ENCODE measurements at places on chromosomes 13 and 19.

DNA sequence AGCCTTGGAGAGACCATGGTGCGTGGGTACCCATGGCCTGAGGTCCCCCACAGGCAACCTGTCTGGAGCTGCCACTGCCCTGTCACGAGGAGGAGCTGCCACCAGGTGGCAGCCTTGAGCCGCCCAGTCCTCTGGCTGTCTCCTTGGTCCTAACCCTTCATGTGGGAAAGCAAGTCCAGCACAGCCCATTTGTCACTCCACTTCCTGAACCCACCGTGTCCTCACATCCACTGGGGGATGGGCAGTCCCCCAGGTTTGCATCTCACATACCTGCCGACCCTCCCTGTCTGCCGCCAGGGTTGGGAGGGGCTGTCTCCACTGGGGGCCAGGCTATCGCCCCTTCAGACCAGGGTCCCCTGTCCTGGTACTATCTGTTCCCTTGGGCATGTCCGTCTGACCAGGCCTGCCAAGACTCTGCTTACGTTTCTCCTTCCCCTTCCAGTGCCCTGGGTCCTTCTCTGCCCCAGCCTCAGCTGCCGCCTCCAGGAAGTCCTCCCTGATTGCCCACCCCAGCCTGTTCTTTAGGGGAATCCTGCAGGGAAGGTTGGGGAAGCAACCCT is 4.5 kb downstream of the FAM174C start:
- peak; percentile 65 for DNase-seq

DNA sequence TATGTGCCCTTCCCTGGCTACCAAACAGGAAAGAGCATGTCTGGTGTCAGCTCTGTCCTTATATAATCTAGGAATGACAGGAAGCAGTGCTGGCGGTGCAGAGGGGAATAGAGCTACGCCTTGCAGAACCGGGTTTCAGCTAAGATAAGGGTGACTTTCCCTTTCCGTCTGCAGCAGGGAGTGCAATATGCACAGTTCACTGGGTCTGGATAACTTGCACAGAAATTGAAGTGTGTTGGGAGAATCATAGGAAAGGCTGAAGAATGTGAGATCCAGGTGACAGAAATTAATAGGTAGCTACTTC is 90.0 kb upstream of the TSHZ3 start:
- no peak for DNase-seq

DNA sequence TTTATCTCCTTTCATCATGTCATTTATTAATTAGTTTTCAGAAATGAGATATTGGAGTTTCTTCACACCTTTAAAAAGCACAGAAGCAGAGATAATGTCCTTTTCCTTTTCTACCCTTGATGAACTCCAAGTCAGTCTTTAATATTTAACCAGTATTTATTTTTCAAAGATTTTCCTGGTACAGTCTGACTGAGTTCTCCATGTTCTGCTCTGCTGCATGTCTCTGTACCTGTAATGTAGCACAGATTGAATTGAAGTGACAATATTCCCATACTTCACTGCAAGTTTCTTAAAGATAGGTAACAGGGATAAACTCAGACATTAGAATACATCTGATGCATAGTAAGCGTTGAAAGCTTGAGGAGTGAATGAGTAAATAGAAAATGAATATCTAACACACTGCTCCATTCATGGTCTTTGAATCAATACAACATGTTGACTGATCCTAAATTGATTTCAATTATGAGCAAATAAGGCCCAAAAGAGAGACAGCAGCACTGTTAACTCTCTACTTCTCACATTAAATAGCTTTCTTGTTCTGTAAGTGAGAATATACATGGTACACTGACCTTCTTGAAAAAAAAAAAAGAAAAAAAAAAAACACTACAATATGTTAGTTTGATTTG is 1323.6 kb upstream of the PRR20A start:
- DNase-seq: no peak

DNA sequence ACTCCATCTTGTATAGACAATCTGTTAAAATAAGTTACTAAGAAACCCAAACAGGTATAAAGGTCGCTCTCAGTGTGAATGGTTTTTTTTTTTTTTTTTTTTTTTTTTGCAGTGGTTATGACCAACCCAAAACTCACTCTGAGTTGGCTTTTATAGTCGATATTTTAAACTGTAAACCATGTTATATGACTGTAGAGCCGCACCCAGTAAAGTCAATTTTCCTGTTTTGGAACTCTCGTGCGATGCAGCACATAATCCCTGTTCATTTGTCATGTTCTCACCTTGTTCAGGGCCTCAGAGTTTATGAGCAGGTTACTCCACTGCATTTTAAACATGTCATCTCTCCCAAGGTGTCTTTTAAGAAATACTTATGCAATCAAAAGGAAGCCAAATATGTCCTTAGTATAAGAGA is 112.5 kb downstream of the KLF5 start:
- no peak for DNase-seq

- no peak for DNase-seq
These were observed 550 bp upstream of the DLL3 start for GRCh38 chr19:39497996-39498797.

DNA sequence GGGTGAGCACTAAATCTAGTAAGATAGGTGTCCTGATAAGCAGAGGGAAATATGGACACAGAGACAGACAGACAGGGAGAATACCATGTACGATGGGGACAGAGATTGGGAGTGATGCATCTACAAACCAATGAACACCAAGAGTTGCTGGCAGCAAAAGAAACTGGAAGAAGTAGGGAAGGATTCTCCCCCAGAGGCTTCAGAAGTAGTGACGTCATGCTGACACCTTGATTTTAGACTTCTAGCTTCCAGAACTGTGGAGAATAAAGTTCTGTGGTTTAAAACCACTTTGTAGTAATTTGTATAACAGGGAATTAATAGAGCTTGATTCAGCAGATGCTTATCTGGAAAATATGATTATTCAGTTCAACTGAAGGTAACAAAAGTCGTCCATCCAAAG is 66.1 kb downstream of the SLC10A2 start:
- DNase-seq: no peak

DNA sequence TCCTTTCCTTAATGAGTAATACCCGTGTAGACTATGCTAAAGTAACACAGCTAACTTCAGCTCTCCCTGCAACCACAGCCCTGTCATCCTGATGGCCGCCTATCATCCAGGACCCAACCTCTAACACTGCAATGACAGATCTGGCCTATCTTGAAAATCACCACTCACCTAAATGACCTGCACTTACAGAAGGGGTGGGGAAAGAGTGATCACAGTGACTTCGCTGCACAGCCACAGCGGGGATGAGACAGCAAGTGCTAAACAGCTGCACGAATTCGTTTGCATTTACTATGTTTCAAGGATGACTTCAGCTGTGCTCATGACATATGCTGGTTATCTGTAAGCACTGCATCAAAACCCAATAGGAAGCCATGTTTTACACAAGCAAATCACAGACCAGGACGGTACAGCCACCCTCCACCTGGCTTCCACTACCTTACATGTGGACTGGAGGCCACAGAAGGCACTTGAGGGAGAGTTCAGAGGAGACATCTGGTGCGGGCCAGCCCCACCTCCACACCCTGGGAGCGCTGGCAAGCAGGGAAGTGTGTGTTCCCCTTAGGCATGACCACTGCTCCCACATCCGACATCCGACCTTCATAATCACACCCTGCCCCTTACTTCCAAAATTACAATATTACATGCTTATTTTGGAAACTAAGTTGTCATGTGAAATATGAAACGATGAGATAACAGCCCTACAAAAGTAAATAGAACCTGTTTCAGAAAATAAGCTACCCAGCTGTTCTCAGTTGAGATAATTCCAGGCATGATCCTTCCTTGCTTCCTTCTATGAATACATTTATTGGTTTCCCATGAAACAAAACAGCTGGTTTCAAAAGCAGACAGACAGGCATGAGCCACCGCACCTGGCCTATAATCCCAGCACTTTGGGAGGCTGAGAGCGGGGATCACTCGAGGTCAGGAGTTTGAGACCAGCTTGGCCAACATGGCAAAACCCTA is 95.7 kb downstream of the STK24 start:
- DNase-seq: no peak

DNA sequence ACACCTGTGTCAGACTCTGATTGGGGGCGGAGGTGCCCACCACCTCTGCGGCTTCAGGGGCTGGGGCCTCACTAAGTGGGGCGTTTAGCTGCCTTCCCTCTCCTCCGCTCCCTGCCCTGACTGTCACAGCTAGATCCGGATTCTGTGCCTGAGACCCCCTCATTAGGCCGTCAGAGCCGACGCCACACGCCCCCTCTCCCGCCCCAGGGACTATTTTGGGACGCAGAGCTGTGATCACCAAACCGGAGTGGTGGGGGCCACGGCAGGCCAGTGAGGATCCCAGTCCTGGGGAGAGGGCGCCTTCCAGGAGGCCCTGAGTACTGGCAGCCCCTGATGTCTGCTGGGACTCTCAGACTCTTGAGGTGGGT is 762 bp downstream of the KANK3 start:
- DNase-seq: no peak

DNA sequence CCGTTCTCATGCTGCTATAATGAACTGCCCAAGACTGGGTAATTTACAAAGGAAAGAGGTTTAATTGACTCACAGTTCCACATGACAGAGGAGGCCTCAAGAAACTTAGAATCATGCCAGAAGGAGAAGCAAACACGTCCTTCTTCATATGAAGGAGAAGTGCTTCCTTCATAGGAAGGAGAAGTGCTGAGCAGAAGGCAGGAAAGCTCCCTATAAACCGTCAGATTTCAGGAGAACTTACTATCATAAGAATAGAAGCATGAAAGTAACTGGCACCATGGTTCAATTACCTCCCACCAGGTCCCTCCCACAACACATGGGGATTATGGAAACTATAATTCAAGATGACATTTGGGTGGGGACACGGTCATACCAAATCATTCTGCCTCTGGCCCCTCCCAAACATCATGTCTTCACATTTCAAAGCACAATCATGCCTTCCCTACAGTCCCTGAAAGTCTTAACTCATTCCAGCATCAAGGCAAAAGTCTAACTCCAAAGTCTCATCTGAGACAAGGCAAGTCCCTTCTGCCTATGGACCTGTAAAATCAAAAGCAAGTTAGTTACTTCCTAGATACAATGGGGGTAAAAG is 10.6 kb downstream of the ACOD1 start:
- no peak for DNase-seq

DNA sequence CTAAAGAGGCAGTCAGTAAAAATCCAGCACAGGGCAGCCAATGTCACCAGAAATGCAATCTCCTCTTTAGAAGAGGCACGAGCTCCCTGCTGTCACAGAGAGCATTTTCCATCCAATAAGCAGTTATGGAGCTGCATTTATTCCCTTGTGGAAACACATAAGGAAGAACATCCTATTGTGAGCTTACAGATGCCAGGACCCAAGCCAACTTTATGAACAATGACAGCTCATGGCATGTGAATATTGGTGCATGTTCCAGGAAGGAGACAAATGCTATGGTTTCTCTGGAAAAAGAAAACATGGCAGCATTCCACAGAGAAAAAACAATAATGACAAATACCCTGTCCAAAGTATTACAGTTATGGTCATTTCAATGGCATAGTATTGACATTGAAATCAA is 955.6 kb downstream of the UQCRFS1 start:
- no peak for DNase-seq

- no peak for DNase-seq
These were observed 29.4 kb downstream of the DNM2 start for GRCh38 chr19:10747271-10747670.

- DNase-seq: peak; percentile 52
These were observed 7.2 kb upstream of the CCDC97 start for GRCh38 chr19:41302624-41303351.

DNA sequence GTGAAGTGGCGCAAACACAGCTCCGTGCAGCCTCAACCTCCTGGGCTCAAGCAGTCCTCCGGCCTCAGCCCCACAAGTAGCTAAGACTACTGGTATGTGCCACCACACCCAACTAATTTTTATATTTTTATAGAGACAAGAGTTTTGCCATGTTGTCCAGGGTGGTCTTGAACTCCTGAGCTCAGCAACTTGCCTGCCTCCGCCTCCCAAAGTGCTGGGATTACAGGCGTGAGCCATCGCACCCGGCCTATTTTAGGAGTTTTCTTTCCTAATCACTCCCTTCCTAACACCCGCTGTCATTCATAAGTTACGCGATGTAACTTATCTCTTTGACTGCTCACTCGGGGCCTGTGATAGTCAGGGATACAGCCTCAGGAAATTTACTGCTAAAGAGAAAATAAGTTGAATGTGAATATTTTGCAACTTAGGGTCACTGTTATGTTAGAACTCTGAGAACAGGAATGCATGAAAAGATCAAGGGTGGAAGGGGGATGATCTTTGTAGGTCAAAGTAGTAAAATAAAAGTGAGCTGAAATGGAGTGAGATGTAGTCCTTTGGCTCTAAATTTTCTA is 140.3 kb downstream of the DCT start:
- DNase-seq: no peak

GRCh38 chr19:47330466-47330869 is 1.5 kb upstream of the C5AR2 start:
- DNase-seq: no peak

DNA sequence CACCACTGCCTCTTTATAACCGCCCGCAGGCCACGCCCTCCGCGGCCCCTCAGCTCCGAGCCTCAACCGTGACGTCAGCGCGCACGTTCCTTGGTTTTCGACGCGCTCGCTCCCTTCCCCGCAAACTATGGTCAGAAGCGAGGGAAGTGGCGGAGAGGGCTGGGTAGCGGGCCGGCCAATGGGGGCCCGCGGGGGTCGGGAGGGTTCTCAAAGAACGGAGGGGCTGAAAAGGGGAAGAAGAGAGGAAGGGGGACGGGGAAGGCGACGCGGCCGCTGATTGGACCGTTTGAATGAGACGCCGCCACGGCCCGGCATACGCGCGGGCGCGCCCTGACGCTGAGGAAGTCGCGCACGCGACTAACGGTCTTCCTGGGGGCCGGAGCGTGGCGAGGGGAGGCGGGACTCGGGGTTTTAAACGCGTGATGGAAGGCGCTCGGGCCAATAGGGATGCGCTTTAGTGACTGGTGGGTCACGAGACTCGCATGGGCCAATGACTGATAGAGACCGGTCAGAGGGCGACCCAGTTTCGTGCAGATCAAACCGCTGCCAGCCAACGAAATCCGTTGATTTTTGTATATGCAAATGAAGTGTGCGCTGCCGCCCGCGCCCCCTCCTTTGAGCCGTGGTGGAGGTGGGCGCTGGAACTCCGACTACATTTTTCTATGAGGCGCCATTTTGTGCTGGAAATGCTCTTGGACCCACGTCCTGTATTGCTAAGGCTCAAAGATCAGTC is 378 bp upstream of the UBE2S start:
- peak; percentile 97 for DNase-seq

GRCh38 chr19:5070331-5070730 is 101.4 kb downstream of the KDM4B start:
- DNase-seq: no peak

GRCh38 chr19:49071860-49072547 is 495 bp downstream of the KCNA7 start:
- DNase-seq: peak; percentile 76

GRCh38 chr19:45995715-45996385 is 583 bp downstream of the CCDC61 start:
- no peak for DNase-seq

GRCh38 chr13:101115762-101116171 is 300.5 kb downstream of the NALCN start:
- DNase-seq: no peak

DNA sequence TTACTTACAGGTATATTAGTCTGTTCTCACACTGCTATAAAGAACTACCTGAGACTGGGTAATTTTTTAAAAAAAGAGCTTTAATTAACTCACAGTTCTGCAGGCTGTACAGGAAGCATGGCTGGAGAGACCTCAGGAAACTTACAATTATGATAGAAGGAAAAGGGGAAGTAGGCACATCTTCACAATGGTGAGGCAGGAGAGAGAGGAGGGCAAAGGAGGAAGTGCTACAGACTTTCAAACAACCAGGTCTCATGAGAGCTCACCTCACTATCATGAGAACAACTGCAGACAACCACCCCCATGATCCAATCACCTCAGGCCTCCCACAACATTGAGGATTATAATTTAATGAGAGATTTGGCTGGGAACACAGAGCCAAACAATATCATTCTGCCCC is 511.7 kb downstream of the SLITRK6 start:
- DNase-seq: no peak
